ENCODE measurements at places on chromosomes 5 and 9.

- no peaks in the 10 kb centered on the region for H3K27me3 ChIP-seq
- no peak overlapping the region for H3K27ac ChIP-seq
- no peaks in the 10 kb centered on the region for H3K4me1 ChIP-seq
- no peak for DNase-seq
Observed at GRCh38 chr5:51302343-51302742, 80.9 kb upstream of the ISL1 start.

GRCh38 chr5:123722451-123722850 is 210.5 kb downstream of the CSNK1G3 start:
- no peak overlapping the region for H3K4me3 ChIP-seq
- no peak for DNase-seq
- H3K4me1 ChIP-seq, result no peaks in the 10 kb centered on the region

DNA sequence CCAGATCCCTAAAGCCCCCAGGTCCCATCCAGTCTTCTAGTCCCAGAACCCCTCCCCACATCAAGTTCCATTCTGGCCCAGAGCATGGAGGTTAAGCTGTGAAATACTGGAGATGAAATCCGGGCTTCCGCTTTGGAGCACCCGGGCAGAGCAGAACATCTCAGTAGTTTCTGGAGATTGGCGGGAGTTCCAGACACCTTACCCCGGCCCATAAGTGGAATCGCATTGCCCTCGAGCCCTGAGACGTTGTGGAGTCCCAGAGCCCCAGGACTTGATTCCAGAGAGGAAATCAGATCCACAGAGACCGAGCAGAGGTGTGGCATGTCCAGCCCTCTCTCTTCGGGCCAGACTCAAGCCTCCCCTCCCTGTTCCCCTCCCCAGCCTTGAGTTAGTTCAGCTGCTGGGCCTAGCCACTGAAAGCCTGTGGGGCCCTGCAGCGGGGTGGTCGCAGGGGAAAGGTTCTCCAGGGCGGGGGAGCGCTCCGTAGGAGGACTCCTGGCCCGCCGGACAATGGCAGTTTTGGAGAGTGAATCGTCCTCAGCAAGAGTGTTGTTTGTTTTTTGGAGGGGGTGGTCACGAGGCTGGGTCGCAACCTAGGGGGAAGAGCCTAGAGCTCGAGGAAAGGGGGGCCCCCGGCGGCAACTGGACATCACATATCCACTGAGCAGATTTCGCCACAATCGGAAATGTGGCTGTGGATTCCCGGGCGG is 1.0 kb upstream of the PAX5 start:
- DNase-seq, result no peak
- H3K27me3 ChIP-seq, result peaks cover 92% of the 10 kb centered on the region
- H3K27ac ChIP-seq, result peak overlapping the region; percentile 76
- H3K4me1 ChIP-seq, result peaks cover 42% of the 10 kb centered on the region

GRCh38 chr9:100449420-100449819 is 22.5 kb downstream of the MSANTD3 start:
- no peak overlapping the region for H3K4me3 ChIP-seq
- H3K36me3 ChIP-seq, result peaks cover 26% of the 10 kb centered on the region
- H3K27me3 ChIP-seq, result no peaks in the 10 kb centered on the region
- DNase-seq, result no peak
- peaks cover 8% of the 10 kb centered on the region for H3K4me1 ChIP-seq

- H3K36me3 ChIP-seq, result no peaks in the 10 kb centered on the region
- H3K27me3 ChIP-seq, result peaks cover 32% of the 10 kb centered on the region
- H3K27ac ChIP-seq, result no peak overlapping the region
- no peak overlapping the region for H3K4me3 ChIP-seq
- no peak for DNase-seq
Observed at GRCh38 chr5:135883026-135883425, 12.6 kb downstream of the IL9 start.

DNA sequence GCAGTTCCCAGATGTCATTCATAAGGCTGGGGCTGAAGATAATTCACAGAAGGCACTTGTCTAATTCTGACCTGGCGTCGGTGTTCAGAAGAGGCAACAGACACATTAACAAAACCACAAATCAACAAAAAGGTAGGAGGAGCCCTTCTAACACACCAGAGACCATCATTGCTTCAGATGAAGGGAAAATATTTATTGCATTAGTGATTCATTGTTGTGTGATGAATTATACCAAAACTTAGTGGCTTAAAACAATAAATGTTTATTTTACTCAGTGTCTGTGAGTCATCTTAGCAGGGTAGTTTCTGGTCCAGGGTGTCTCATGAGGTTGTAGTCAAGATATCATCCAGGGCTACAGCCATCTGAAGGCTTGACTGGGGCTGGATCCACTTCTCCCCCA is 91.3 kb upstream of the KIF2A start:
- DNase-seq, result no peak
- no peak overlapping the region for H3K27ac ChIP-seq
- no peaks in the 10 kb centered on the region for H3K4me1 ChIP-seq
- H3K4me3 ChIP-seq, result no peak overlapping the region
- no peaks in the 10 kb centered on the region for H3K36me3 ChIP-seq
- H3K27me3 ChIP-seq, result peaks cover 18% of the 10 kb centered on the region

DNA sequence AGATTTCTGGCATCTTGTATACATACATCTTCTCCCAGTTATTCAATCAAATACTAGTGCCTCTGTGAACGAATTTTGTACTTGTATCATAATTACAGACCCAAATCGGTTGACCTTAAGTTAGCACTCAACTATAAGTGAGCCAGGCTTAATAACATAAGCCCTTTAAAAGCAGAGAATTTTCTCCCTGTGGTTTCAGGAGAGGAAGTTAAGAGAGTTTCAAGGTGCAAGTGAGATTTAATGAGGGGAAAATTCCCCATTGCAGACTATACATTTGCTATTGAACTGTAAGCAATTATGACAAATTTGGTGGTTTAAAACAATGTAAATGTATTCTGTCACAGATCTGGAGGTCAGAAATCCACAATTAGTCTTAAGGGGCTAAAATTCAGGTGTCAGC is 261.9 kb upstream of the NREP start:
- no peaks in the 10 kb centered on the region for H3K4me1 ChIP-seq
- no peaks in the 10 kb centered on the region for H3K36me3 ChIP-seq
- H3K27ac ChIP-seq, result no peak overlapping the region
- no peak overlapping the region for H3K4me3 ChIP-seq
- no peak for DNase-seq

- H3K36me3 ChIP-seq, result no peaks in the 10 kb centered on the region
- no peak overlapping the region for H3K4me3 ChIP-seq
- DNase-seq, result no peak
- H3K27ac ChIP-seq, result no peak overlapping the region
- H3K4me1 ChIP-seq, result no peaks in the 10 kb centered on the region
Observed at GRCh38 chr5:28954074-28954473, 1915.7 kb upstream of the CDH9 start.

DNA sequence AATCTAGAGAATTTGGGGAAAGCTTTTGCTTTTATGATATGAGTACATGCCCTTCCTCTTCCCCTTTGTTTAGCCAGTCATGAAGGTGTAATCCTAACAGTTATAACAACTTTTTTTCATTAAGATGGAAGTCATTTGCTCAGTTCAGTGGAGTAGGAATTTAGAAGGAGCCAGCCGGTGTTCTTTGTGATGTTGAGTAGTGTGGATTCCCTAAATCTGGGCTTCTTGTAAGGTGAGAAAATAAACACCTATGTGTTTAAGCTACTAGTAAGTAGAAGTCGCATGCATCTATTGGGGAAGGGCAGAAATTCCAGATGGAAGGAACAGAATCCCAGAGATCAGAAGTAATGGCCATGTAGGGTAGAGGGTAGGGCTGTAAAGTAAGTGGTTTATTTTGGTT is 13.6 kb upstream of the CNTLN start:
- no peak for DNase-seq
- H3K4me1 ChIP-seq, result no peaks in the 10 kb centered on the region
- no peaks in the 10 kb centered on the region for H3K27me3 ChIP-seq

GRCh38 chr5:83000922-83001321 is 76.3 kb downstream of the TMEM167A start:
- H3K4me3 ChIP-seq, result no peak overlapping the region
- no peaks in the 10 kb centered on the region for H3K4me1 ChIP-seq

GRCh38 chr9:4389755-4390154 is 89.9 kb upstream of the GLIS3 start:
- H3K4me3 ChIP-seq, result no peak overlapping the region
- no peaks in the 10 kb centered on the region for H3K27me3 ChIP-seq
- H3K4me1 ChIP-seq, result no peaks in the 10 kb centered on the region

DNA sequence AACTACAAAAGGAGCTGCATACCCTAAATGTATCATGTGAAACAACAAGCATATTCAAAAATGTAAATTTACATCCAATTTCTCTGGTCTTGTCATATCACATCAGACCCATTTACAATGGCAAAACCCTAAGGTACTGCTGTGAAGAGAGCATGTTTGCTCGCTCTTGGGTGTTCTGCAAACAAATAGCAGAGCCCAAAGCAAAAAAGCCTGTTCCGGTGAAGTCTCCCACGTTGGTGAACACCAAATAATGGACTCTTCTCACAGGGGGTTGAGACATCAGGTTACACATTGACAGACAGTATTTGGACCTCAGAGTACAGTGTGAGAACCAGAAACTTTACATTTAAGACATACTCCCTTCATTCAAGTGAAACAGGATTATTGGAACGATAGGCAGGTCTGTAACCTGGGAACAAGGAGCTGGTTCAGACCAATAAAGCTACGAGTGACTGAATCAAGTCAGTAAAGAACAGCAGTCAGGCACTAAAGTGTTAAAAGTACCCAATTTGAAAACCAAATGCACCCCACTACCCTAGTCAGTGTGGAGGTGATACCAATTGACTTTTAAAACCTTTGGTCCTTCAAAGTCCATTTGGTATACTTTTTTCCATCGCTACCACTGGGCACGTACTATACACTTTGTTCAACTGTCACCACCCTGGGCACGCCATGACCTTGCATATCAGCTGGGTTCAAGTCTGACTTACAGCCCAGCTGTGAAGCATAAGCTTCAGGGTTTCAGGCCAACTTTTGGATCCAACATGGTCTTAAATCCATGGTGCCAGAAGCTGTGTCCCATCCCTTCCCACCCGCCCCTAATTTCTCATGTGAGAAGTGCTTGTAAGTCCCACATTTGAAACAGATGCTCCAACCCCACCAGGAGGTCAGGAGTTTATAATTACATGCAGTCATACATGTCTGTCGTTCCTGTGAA is 36.4 kb downstream of the ETF1 start:
- DNase-seq, result no peak
- peaks cover 38% of the 10 kb centered on the region for H3K36me3 ChIP-seq
- H3K27me3 ChIP-seq, result no peaks in the 10 kb centered on the region
- no peak overlapping the region for H3K27ac ChIP-seq

GRCh38 chr5:142073362-142073988 is 35.1 kb upstream of the NDFIP1 start:
- DNase-seq, result no peak
- no peaks in the 10 kb centered on the region for H3K27me3 ChIP-seq
- peak overlapping the region; percentile 12 for H3K4me3 ChIP-seq
- H3K27ac ChIP-seq, result peak overlapping the region; percentile 88
- H3K36me3 ChIP-seq, result peaks cover 2% of the 10 kb centered on the region

DNA sequence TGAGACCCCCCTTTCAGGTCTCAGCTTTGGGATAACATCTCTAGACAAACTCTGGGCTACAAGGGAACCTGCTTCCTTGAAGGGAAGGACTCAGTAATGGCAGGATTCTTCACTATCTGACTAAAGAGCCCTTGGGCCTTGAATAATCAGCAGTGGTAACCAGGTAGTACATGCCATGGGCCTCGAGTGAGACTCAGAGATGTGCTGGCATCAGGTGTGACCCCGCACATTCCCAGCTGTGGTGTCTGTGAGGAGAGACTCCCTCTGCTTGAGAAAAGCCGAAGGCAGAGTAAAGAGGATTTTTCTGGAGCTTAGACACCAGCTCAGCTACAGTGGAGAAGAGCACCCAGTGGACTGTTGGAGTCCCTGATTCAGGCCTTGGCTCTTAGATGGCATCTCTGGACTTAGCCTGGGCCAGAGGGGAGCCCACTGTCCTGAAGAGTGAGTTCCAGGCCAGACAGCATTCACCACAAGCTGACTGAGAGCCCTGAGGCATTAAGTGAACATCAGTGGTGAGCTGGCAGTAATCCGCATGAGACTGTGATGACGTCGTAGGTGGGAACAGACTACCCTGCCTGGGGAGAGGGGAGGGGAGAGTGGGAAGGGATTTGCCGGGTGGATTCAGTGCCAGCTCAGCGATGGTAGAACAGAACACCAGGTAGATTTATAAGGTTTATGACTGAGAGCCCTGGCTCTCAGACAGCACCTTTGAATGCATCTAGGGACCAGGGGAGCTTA is 5.3 kb upstream of the ZNF782 start:
- no peaks in the 10 kb centered on the region for H3K36me3 ChIP-seq
- no peak overlapping the region for H3K4me3 ChIP-seq
- H3K27me3 ChIP-seq, result peaks cover 7% of the 10 kb centered on the region
- no peak for DNase-seq
- no peak overlapping the region for H3K27ac ChIP-seq

DNA sequence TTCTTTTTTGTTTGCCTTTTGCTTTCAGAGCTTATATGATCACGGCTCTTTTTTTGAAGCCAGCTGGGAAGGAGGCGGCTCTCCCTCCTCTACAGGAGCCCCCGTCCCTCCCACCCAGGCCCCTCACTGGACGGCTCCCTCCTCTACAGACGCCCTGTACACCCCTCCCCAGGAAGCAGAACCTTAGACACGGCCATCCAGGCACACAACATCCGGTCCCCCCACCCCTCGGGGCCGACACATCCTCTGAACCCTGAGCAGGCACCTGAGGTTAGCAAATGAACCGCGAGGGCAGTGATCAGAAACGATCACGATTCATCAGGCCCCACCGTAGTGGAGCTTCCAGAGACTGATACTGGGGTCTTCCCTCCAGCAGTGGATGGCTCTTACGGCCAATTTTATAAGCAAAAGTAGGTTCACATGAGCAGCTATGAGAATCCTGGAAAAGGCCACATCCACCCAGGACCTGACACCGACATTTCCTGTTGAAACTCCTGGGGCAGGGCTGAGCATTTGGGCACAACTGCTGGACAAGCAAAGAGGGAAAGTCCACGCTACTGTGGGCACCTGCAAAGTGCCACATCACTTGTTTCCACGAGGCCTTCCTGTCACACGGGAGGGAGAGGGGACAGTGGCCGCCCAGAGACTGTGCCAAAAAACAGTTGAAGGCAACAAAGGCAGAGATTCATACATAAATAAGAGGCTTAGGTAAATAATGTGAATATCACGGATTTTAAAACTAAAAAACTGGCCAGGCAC is 78.9 kb downstream of the SEMA4D start:
- H3K4me1 ChIP-seq, result peaks cover 93% of the 10 kb centered on the region
- H3K36me3 ChIP-seq, result peaks cover 73% of the 10 kb centered on the region
- no peaks in the 10 kb centered on the region for H3K27me3 ChIP-seq
- DNase-seq, result peak; percentile 78

DNA sequence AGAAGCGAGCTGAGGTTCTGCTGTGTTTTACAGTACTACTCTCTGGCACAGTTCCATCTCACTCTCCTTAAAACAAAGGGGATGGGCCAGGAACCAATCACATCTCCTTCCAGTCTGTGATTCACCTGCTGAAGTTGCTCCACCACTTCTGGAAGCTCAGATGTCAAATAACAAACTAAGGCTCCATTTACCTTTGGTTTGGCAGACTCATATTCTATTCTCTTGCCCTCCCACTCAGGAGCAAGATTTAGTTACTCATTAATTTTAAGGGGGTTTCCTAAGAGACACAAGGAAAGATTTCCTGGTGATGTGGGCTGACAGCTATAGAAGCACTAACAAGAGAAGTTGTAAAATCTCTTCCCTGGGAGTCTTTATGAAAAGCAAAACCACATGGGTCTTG is 37.8 kb upstream of the KIF2A start:
- no peaks in the 10 kb centered on the region for H3K27me3 ChIP-seq
- H3K36me3 ChIP-seq, result no peaks in the 10 kb centered on the region
- H3K27ac ChIP-seq, result peak overlapping the region; percentile 47
- H3K4me1 ChIP-seq, result peaks cover 40% of the 10 kb centered on the region
- DNase-seq, result no peak

Data from activated naive CD8-positive, alpha-beta T cell treated with anti-CD3 and anti-CD28 coated beads, Interleukin-2, amount 50 U/mL, for 24 hours (primary cell).